CMK (cell line): ENCODE measurements at places on chromosomes 5 and 9.

GRCh38 chr9:100999906-101000544, 28.5 kb upstream of the PLPPR1 start:
- no peak for DNase-seq

DNA sequence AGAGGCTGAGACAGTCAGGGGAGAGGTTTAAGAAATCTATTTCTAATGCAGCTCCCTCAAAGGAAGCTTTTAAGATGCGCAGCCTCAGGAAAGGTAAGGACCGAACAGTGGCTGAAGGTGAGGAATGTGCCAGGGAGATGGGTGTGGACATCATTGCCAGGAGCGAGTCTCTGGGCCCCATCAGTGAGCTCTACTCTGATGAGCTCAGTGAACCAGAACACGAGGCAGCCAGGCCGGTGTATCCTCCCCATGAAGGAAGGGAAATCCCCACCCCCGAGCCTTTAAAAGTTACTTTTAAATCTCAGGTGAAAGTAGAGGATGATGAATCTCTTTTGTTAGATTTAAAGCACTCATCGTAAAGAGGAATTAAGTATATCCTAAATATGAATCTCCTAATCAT, 8.2 kb downstream of the CAVIN4 start:
- DNase-seq: no peak

DNA sequence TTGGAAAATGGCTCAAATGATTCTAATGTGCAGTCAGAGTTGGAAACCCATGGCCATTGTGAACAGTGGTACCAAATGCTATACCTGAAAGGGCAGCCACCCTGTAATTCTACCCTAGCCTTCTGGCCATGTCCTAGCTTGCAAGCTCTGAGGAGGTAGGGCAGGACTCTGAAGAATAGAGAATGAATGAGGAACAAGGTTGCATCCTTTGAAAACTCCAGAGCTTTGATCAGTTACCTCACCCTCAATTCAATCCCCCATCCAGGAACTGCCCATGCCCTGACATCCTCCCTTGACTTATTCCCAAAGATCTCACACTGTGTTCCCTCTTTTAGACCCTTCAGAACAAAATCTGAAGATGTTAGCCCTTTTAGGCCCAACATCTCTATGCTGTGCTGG, 17.8 kb upstream of the ERMP1 start:
- no peak for DNase-seq

DNA sequence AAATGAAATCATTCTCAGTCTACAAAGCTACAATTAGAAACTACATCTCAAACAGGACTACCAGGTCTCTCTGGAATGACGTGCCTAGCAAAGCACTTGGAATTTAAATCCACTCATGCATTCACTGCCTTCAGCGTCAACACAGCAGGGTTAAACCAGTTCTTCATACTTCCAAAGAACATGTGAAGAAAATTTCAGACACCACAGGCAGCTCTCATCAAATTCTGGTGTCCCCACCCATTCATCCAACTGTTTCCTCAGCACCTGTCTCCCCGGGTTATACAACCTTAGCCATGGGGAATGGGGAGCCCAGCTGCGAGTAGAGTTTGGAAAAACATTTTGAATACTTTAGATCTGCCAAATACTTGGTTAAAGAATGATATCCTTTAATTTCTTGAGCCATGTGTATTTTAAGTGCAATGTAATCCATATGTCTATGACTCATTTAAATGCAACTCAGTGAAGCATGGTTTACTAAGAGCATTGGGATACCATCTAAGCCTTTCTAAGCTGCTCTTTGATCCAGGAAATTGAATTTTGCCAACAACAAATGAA, 17.5 kb downstream of the ADAM19 start:
- no peak for DNase-seq

DNA sequence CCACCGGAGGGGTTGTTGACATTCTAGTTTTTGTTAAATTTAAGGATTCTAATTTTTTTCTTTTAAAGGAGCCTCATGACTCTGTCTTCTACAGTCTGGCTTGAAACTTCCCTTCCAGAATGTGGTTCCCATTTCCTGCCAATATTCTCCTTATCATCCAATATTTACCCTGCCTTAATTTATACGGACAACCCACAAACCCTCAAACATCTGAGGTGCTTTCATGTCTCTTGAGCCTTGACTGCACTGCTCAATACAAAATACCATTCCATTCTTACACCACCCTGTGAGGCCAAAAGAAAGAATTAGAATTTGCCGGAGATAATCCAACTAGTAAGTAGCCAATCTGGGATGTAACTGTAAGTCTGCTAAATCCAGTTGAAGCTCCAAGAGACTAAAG, 346.5 kb downstream of the SPOCK1 start:
- no peak for DNase-seq
